ENCODE measurements at places on chromosomes 1 and 21.

DNA sequence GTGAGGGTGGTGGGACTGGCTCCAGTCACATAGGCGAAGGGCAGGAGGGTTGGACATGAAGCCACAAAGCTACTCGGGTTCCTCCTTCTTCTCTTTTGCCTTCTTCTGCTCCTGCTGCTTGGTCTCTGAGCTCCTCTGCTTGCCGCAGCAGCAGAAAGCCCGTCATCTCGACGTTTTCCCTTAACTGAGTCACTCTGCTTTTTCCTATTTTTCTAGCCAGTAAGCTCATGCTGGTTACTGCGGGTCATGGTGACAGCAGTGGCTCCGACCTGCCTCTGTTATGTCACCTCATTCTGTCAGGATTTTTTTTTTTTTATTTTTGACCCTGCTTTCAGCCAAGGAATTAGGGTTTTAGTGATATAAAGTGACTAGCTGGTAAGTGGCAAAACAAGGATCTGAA, 2.6 kb upstream of the FMOD start:
- DNase-seq: no peak

GRCh38 chr1:165218731-165219130, 137.8 kb downstream of the LMX1A start:
- DNase-seq: peak; percentile 14

DNA sequence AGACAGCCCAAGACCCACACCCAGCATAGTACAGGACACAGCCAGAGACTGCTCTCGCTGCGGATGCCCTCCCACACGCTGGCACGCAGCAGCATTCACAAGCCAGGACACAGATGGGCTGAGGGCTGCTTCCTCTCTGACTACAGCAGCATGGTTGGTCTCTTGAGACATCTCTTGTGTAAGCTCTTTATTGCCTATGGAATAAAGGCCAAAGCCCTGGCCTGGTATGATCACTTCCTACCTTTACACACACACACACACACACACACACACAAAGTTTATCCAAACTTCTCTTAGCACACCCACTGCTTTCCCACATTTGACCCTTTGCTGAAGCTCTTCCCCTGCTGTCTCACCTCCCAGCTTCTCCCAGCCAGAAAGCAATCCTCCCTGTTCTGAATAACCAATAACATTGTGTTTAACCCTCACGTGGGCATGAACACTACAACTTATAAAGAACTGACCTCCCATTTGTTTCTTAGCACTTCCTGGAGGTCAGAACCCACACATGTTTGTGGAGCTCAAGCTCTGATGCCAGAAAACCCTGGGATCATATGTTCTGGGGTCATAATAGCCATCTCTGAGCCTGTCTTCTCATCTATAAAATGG, 1.2 kb upstream of the LUZP1 start:
- DNase-seq: peak; percentile 23

- DNase-seq: no peak
These were observed 77.0 kb downstream of the ZZZ3 start for GRCh38 chr1:77605246-77606026.

DNA sequence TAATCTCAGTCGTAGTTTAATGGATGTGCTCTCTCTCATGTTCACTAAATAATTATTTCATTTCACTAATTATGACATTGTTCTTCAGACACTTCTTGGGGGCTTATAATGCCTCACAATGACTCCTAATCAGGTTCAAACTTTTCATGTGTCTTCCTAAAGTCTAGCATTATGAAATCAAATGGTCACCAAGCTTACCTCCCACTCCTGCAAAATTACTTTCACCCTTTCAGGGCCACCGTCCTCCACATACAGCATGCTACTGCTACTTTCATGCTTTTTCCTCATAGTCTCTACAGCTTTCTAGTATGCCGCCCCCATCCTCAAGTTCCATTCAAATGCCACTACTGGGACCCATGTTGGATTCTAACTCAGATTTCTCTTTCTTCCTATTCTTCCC, 59.8 kb upstream of the C1orf53 start:
- no peak for DNase-seq

- peak; percentile 60 for DNase-seq
These were observed 26.5 kb upstream of the PLXNA2 start for GRCh38 chr1:208270651-208271141.

DNA sequence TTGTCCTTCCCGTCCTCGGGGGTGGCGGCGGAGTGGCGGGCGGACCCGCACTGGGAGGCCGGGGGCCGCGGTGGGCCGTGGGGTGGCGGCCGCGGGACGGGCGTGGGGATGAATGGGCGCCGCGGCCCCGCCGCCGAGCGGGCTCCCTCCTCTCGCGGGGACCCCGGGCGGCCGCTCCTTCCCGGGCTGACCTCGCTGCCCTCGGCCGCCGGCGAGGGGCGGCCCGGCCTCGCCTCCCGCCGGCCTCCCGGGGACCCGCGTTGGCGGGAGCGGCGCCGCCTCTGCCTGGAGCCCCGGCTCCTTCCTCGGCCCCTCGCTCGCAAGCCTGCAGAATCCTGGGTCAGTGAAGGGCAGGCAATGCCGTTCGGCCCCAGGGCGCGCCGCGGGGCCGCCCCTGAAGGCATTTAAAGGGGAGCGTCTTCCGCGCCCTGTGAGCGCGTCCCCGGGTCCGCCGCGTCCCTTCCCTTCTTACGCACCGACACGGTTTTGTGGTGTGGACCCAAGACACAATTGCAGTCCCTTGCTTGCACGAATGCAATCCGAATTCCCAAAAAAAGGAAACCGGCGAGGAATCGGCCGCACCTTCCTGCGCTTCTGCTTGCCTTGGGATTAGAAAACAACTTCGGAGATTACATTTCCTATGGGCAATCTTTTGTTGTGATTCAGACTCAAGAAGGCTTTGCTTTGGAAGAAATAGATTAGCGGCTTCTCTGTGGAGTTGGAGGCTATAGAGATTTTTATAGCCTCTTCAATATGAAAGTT, 776 bp downstream of the ITSN1 start:
- peak; percentile 60 for DNase-seq

- DNase-seq: no peak
These were observed 17.9 kb downstream of the TMEM200B start for GRCh38 chr1:29105822-29106221.

DNA sequence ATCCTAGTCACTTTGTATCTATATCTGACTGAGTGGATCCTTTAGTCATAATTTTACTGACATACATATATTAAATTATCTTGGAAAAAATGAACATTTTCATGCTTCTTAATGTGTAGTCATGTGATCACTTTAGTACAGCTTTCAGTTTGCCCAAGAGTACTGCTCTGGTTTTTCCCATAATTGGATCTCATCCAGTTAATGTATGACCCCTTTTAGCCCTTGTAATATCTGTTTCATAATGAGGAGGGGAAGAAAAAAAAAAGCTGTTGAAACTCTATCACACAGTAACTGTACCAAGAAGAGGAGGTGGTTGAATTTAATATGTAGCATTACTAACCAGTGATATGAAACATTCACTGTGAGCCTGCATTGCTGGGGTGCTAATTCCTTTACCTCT, 328.7 kb downstream of the PTPRC start:
- DNase-seq: no peak

Data from neural progenitor cell (in vitro differentiated cells).